ENCODE measurements at places on chromosomes 6 and 20. TPM values are rescaled to one million over a fixed set of nuclear protein-coding genes. Genes with fewer than 3 reads are reported as not detected.

RBM12 gene
- total RNA-seq = 85.9 TPM

PPP1R14C gene
- total RNA-seq = under 0.01 TPM

SLC17A1 gene
- total RNA-seq = not detected

HMGN3 gene
- 16.2 TPM for total RNA-seq

HLA-DQA1 gene
- 1.6 TPM for total RNA-seq

EEF1E1 gene
- total RNA-seq = 12.7 TPM

SF3B5 gene
- total RNA-seq = 235 TPM

DNA sequence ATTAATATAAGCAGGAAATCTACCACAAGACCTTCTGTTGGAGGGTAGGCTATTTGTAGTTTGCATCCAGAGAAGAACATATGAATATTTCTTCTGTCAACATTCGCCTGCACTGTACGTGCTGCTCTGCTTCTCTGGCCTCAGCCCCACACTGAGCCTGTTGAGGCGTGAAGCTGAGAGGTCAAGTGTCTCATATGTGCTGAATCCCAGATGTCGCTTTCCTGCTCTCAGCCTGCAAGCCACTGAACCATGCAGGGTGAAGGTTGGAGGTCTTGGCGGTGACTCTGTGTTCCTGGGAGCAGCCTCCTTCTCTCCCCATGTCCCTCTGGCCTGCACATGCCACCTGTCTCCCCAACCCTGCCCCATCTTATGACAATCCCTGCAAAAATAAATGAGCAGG is 83.6 kb downstream of the TMEM170B start:
- no peak for DNase-seq

GRCh38 chr6:7129784-7130569 is 22.2 kb downstream of the RREB1 start:
- peak; percentile 44 for DNase-seq

GRCh38 chr6:69308584-69308983 is 488.2 kb downstream of the LMBRD1 start:
- no peak for DNase-seq

DNA sequence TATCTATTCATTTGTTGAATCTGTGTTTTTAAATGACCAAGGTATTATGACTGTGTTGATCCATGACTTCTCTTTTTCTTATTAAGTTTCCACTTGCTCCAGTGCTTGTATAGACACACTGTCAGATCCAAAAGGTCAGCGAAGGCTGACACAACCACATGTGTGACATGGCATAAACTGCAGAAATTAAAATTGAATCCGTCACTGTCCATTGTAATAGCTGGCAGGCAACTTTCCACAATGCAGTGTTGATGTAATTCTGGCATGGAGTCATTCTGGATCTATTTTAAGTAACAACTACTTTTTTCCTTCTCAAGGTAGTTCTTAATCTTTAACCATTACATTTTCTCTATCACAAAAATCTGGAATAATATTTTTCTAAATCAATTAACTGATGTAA is 145.3 kb downstream of the AIG1 start:
- DNase-seq = no peak

GRCh38 chr20:57000441-57000968 is 265.9 kb downstream of the BMP7 start:
- no peak for DNase-seq

GRCh38 chr20:63565021-63565698 is 8.9 kb downstream of the HELZ2 start:
- no peak for DNase-seq

DNA sequence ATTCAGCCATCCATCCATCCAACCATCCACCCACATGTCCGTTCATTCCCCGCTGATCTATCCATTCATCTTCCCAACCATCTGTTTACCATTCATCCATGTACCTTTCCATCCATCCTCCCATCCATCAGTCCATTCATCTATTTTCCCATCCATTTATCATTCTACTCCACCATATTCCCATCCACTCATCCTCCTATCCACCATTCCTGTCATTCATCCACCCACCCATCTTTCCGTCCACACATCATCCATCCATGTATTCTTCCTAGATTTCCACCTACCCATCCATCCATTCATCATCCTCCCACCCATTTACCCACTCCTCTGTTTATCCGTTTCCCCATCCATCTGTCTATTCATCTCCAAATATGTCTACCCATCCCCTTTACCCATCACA is 6.8 kb downstream of the BPIFB6 start:
- DNase-seq = no peak

GRCh38 chr6:37338745-37339255 is 15.0 kb upstream of the RNF8 start:
- no peak for DNase-seq

DNA sequence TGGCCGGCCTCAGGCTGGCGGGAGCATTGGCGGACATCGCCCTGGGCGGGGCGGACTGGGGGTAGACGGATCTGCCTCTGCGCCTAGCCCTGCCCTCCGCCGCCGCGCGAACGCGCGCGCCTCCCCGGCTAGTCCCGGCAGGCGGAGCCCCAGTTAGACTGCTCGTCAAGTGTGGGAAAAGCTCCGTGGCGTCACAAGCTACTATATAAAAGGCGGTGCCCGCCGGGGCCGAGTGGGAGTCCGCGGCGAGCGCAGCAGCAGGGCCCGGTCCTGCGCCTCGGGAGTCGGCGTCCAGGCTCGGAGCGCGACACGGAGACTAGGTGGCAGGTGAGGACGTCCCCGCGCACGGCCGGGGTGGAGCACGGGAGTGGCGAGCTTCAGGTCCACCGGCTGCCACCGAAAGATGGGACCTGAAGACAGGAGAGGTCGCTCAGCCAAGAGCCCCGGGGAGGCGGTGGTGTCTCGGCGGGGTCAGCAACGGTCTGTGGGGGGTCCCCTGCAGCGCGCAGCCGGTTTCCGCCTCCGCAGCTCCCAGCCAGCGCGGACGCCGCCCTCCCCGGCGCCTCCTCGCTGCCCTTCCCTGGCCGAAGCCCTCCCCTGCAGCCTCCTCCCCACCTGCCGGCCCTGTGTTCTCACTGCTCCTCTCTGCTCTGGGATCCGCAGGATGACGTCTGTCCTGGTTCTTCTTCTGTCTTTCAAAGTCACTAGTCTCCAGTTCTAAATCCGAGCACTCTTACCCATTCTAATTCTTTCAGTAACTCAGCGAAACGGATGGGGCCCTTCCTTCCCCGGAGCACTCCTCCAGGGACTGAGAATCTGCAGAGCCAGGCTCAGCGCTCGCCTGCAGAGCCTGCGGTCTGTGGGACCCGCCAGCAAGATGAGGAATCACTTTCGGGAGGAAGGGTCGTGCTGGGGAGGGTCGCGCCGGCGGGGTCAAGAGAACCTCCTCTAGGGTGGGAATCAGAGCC is 4.3 kb upstream of the RIPK1 start:
- DNase-seq = peak; percentile 78
